Activated CD4-positive, alpha-beta T cell treated with anti-CD3 and anti-CD28 coated beads, Interleukin-2, amount 50 U/mL, for 16 hours (primary cell): ENCODE measurements at places on chromosomes 16 and 17.

- DNase-seq, result no peak
Measured at GRCh38 chr16:3328643-3329042, 23.3 kb downstream of the ZNF75A start.

GRCh38 chr17:31740611-31741082 lies 118.4 kb downstream of the COPRS start:
- DNase-seq, result no peak

DNA sequence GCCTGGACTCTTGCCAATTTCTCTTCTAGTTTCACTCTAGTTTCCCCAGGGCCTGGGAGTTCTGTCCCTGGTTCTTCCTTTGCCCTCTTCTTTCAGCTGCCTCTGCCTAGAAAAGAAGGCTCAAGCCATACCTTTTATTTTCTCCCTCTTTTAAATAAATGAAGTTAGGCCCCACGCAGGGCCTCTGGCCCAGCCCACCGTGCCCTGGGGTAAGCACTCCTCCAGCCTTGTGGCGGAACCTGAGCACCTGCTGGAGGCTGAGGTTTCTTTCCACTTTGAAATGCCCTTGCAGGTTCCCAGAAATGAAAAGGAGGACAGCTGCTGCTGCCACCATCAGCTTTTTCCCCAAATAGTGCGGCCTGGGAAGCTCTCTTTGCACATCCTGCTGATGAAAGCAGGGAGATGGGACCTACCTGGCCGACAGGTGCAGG lies 139.4 kb downstream of the CCDC182 start:
- no peak for DNase-seq

DNA sequence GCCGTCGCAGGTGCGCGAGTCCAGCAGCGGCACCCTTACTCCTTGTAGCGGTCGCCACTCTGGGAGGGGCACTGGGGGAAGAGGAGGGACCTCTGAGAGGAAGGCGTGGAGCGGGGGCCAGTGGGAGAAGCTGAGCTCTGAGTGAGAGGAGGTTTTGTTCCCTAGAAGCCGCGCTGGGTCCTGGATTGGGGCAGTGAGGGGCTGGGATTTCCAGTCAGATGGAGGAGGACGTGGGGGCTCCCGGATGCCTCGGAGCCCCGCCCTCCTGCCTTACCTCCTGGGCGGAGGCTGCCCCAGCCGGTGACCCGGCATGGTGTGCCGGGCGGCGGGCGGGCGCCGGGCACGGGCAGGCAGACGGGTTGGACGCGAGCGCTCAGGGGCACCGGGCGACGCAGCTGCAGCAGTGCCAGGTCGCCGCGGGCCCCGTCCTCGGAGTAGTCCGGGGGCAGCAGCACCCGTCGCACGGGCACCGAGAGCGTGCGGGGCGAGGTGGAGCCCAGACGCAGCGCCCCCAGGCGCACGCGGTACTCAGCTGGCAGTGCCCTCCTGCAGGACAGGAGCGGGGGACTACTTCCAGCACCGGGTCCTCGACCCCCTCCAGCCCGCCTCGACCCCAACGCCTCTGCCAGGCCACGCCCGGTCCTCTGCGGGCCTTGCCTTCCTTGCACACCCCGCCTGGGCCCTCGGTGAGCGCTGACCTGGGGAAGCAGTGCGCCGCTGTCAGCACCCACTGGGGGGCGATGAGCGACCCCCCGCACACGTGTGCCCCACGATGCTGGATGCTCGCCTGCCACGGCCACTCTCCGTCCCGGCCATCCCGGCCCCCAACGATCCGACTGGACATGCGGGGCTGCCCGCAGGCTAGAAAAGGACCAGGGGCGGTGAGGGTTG lies 2.0 kb downstream of the PRSS33 start:
- DNase-seq, result no peak

DNA sequence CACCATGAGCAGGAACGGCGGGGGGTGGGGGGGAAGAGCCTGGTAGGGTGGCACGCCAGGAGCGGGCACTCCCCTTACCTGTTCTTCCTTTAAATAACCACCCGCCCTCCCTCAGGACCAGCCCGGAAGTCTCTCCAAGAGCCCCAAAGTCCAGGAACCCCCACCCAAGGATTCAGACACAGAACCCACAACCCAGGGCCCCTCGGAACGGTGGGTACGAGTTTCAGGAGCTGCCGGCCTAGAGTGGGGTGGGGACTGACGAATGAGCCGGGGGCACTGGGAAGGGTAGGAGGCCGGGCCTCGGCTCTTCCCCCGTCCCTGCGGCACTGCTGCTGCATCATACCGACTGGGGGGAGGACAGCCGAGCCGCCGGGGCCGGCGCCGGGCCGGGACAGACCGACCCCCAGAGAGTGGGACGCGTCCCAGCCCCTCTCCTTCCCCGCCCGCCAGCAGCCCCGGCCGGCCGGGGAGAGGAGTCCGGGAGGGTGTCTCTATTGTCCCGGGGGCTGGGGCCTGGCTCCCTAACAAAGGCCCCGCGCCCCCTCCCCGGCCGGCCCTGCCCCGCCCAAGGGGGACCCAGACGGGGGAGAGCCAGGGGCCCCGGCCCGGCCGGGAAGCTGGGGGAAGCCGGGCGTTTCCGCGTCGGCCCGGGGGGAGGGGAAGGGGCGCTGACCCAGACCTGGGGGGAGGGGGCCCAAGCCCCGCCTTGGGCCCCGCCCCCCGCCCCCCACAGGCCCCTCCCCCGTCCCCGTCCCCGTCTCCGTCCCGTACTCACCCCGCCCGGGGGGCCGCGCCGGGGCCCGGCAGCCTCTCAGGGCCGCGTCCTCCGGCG lies 747 bp downstream of the ATXN7L3 start:
- peak; percentile 59 for DNase-seq

DNA sequence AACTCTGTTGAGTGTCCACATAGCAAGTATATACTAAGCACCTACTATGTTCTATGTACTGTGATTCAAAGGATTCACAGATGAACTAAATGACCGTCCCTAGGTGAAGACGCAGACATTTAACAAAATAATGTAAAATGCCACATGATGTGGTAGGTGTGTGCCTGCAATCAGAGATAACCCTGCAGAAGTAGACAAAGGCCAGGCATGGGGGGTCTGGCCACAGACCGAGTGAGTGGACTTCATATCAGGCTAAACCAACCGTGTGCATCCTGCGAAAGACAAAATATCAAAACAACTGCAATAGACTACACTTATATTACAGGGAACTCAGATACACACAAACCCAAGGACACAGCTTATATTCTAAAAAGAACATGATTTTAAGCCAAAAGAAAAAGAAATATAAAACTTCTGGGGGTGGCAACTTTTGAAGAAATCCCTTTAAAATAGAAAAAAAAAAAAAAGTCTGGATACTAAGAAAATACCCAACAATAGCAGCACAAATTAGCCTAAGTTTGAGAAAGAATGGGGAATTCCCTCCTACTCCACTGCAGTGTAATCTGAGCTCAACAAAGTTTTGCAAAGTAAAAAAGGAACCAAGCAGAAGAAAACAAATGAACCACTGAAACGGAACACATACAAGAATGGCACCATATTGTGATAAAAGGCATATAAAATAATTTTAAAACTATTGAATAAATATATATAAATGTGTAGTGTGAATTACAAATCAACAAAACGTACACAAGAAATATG lies 12.3 kb downstream of the HSDL1 start:
- DNase-seq, result no peak

GRCh38 chr17:17175917-17176316 lies 30.2 kb downstream of the PLD6 start:
- no peak for DNase-seq

DNA sequence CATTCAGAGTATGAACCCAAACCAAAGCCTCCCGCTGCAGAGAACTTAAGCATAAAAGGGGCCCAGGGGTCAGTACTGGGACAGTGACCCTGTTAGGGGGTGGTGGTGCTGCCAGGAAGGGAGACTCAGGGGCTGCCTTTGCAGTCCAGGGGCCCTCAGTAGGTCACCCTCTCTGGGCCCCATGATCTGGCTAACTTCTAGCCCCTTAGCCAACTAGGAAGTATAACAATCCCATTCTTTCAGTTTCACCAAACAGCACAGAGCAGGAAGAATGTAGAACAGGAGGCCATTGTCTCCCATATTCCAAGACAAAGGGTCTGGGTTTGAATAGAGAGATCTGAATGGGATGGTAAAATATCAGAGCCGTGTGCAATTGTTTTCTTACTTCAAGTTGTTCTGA lies 378.6 kb upstream of the C16orf82 start:
- DNase-seq, result no peak

DNA sequence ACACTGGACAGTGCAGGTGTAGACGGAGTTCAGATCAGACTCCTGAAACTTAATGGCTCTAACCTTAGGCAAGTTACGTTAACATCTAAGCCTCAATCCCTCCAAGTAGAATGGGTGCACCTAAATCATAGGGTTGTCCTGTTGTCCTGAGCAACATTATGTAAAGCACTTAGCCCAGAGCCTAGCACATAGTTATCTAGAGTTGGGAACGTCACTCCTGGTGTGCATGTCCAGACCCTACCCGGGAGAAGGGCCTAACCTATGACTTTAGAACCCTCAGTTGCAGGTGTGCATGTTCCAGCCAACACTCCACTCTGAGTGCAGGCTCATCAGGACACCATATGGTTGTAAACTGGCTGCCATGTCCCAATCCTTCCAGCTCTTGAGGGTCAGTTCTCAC lies 26.0 kb downstream of the LIG3 start:
- no peak for DNase-seq

- DNase-seq, result no peak
Measured at GRCh38 chr16:30368122-30368791, 2.0 kb downstream of the TBC1D10B start.

- DNase-seq, result no peak
Measured at GRCh38 chr16:397736-398332, 835 bp downstream of the NME4 start.

DNA sequence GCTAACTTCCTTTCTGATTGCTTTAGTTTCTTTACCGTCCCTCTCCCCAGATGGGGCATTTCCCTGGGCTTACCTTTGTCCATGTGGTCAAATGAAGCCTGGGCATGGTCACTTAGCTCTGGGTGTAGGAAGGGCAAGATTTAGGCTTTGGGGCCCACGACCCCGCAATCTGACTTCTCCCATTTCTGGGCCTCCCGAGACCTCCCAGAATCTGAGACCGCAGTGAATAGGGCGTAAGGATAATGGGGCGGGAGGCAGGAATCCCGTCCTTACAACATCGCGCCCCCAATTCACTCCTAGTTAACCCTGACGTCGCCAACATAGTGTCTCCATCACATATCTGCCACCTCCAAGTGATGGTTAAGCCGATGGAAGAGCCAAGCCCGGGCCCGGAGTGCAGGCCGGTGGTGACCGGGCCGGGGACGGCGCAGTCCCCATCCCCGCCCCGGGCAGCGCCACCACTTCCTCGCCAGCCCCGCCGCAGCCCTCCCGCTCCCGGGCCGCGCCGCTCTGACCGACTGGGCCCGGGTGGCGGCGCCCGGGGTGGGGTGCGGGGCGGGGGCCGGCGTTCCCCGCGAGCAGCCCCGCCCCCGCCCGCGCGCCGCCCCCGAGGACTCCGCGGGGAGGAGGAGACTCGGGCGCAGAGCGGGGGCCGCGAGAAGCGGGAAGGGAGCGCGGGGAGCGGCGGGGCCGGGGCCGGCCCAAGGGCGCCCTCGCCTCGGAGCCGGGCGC lies at the start of gene RHBDL3:
Gene RHBDL3 (plus strand): TSS at position 641 of the 732 bp plus-strand sequence. CDS start 358 bp downstream, outside the sequence.
- DNase-seq, result no peak

GRCh38 chr16:82083710-82084353 lies 48.8 kb downstream of the HSD17B2 start:
- DNase-seq, result no peak
